Iris pigment epithelial cell (primary cell): ENCODE measurements at places on chromosomes 16 and 17.

DNA sequence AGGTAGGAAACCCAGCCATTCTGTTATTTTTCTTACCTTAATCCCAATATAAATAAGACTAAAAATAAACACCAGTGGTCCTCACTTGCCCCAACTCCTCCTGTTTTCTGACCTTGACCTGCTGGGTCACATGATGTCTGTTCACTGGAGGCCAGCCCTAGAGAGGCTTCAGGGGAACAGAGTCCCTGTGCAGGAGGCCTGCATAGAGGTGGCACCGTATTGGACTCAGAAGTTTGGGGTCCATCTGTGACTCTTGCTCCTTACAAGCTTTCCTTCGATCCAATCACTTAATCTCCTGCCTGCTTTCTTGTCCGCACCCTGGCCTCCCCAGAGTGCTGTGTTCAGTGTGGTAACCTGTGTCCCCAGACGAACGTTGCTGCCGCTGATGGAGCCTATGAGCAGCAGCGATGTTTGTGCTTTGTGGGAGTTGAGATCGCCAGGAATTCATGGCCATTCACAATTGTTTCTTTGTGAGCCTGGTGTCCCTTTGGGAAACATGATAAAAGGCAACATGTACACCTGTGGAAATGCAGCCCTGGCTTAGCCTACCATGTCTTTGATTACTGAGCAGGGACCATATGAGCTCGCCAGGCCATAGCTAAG is 4.7 kb downstream of the IGSF6 start:
- DNase-seq: no peak

DNA sequence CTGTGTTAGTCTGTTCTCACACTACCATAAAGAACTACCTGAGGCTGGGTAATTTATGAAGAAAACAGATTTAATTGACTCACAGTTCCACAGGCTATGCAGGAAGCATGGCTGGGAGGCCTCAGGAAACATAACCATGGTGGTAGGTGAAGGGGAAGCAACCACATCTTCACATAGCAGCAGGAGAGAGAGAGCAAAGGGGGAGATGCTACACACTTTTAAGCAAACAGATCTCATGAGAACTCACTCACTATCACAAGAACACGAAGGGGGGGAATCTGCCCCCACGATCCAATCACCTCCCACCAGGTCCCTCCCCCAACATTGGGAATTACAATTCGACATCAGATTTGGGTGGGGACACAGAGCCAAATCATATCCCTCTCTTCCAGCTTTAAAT is 31.8 kb upstream of the NXPH3 start:
- no peak for DNase-seq

GRCh38 chr16:2090777-2091546 is 43.2 kb downstream of the TSC2 start:
- peak; percentile 84 for DNase-seq

GRCh38 chr17:68205808-68206720 is 41.8 kb upstream of the AMZ2 start:
- no peak for DNase-seq

- DNase-seq: no peak
These were observed 11.3 kb upstream of the DNASE1 start for GRCh38 chr16:3643095-3643730.

DNA sequence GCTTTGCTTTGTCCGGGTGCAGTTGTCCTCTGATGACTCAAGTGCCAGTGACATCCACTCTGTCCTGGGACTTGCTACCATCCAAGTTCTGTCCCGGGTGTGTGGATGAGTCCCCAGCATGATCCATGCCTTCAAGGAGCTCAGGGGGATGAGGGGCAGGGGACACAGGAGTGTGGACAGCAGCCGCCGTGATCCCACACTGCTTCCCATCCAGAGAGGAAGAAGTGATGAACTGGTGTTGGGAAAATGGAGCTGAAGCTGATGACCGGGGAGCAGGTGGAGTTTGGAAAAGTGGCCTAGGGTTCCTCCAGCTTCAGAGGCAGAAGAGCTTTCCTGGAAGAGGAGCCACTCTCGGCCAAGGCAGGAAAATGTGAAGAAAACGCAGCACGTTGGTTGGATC is 249.6 kb upstream of the TNRC6C start:
- no peak for DNase-seq

- peak; percentile 79 for DNase-seq
These were observed 106.4 kb downstream of the SLC39A11 start for GRCh38 chr17:72985882-72986720.

- DNase-seq: peak; percentile 98
These were observed 3.3 kb upstream of the VAC14 start for GRCh38 chr16:70804153-70804733.

- DNase-seq: peak; percentile 12
These were observed 83.6 kb downstream of the RGS9 start for GRCh38 chr17:65220732-65221131.

GRCh38 chr17:52156576-52157570 is 1.6 kb downstream of the CA10 start:
- no peak for DNase-seq

- peak; percentile 78 for DNase-seq
These were observed at the start of gene PCYT2 for GRCh38 chr17:81911277-81911961. Gene PCYT2 (minus strand): TSS chr17:81911399. CDS start chr17:81911355, 44 bp downstream.

- DNase-seq: no peak
These were observed 11.9 kb downstream of the C16orf86 start for GRCh38 chr16:67678354-67679023.

- peak; percentile 65 for DNase-seq
These were observed at the start of gene ZNF821 for GRCh38 chr16:71883849-71884638. Gene ZNF821 (minus strand): TSS chr16:71884182. CDS start chr16:71879946, 4,236 bp downstream.

- peak; percentile 97 for DNase-seq
These were observed 3.6 kb downstream of the ZNF267 start for GRCh38 chr16:31876951-31877828.

- no peak for DNase-seq
These were observed 83.3 kb downstream of the GSG1L start for GRCh38 chr16:27980076-27980775.
